ENCODE measurements at places on chromosomes 2 and 18.

- DNase-seq: no peak
These were observed 13.3 kb upstream of the CNRIP1 start for GRCh38 chr2:68333009-68333408.

DNA sequence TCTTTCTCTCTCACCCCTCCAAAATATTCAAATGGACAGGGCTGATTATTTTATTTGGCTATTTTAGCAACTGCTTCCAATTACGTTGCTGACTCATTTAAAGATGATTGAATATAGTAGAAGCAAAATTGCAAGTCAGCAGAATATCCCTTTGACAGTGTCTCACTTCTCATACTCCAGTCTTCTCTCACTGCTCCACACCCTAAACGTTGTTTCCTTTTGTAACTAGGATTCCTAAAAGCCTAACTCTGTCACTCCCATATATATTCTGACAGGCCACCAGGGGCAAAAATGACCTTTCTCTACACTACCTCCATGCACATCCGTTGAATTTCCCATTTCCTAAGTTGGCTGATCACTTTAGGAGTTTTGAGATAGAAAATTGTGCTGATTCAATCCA is 351.1 kb downstream of the RND3 start:
- DNase-seq: no peak

- DNase-seq: no peak
These were observed 63.9 kb upstream of the TANK start for GRCh38 chr2:161096336-161096735.

- no peak for DNase-seq
These were observed 24.3 kb upstream of the STAT1 start for GRCh38 chr2:191038241-191038725.

DNA sequence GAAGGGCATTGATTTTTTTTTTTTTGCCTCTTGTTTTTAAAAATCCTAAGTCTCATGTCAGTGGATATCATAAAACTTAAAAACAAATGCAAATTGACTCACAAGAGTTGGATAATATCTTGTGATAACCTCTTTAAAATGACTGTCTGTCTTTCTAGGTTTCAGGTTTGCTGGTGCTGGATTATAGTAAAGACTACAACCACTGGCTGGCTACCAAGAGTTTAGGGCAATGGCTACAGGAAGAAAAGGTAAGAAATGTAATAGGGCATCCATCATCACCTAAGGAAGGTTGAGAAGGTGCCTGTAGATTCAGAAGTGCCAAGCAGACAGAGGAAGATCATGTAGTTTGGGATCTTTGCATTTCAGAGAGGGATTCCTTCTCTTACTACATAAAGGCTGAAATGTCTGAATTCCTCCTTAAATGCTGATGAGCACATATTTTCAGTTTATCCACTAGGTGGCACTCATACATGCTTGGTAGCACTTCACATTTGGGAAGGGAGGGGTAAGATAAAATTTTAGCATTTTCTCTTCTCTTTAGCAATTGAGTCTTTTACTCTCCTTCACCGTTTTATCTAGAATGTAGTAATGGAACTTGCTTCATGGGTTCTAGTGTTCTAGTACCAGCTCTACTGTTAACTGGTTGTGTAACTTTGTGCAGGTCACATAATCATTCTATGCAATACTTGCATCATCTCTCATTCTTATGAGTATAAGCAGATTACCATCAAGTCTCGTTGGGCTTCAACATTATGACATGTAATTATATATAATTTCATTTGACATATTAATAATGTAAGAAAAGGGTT is 21.1 kb downstream of the CPS1 start:
- DNase-seq: no peak

DNA sequence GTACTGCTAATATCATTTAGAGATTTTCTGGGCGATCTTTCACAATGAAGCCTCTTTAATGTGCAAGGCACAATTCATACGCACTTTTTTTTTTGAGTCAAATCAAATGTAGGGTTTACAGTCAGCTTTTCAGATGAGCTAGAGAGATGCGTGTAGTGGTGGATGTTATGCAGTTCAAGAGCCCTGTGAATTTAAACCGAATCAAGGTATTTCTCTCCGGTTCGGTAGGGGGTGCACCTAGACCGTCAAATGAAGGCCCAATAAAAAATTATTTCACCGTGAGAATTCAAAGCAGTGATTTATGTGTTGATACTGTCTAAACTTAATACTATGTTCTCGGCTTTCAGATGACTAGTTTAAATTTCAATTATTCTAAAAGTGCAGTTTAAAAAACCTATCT is 1.1 kb downstream of the PTH2R start:
- DNase-seq: no peak

GRCh38 chr2:152924219-152924618 is 205.8 kb downstream of the ARL6IP6 start:
- no peak for DNase-seq

GRCh38 chr18:41870817-41871216 is 84.2 kb upstream of the PIK3C3 start:
- DNase-seq: no peak

DNA sequence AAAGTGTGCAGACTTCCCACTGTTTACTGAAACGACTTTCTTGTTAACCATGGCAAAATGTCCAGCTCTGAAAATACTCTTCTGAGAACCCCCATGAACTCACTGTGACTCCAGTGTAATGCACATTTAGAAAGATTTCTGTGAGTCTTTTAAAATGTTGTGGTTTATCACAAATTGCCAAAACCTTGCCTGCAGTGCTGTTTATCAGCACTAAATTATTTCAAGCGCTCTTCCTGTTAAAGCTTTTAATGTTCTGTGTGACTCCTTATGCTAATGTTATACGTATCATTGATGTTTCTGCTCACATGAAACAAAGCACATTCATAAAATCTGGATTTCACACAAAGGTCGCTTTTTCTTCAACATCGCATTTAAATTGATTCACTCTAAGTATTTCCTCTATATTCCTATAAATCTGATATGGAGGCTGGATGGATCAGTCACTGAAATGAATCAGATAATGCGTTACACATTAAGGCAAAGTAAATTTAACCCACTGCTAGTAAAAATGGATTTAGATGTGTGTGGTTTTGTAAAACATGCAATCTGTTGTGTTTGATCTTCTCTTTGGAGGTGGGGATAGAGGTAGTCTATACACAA is 521.2 kb downstream of the NYAP2 start:
- no peak for DNase-seq

GRCh38 chr2:203492965-203493364 is 42.1 kb downstream of the RAPH1 start:
- DNase-seq: no peak

- no peak for DNase-seq
These were observed 13.4 kb upstream of the NMI start for GRCh38 chr2:151302879-151303278.

DNA sequence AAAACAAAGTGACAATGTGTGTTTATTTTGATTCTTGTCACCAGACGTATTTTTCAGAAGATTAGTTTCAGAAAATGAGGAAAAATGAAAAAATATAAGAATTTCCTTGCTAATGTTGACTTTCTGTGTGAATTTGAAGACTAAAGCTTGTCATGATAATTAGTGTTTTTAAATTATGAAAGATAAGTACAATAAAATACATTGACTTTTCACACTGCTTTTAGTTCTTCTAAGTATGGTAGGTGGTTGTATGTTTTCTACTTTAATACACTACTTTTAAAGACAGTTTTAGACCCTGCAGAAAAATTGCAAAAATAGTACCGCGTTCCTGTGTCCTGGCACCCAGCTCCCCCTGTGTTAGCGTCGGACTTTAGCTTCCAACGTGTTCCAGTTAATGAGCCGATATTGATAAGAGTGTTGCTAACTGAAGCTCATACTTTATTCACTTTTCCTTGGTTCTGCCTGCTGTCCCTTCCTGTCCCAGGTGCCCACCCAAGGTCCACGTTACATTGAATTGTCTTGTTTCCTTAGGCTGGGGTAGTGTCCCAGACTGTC is 695 bp downstream of the RBFA start:
- no peak for DNase-seq

DNA sequence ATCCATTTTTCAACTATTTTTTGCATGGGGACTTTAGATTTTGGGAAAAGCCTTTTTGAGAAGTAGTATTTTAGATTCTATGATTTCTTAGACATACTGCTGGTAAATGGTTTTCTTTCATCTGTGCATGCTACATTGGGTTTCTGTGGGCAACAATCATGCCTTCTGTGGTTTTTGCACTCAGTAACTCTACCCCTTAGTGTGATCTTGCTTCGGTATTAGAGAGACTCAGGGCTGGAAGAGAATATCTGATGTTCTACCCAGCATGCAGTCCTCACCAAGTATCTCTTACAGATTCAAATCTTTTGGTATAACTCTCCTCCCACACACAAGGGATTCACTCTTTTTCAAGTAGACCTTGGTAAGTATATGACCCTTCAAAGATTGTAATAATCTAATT is 183.0 kb downstream of the PMAIP1 start:
- no peak for DNase-seq

DNA sequence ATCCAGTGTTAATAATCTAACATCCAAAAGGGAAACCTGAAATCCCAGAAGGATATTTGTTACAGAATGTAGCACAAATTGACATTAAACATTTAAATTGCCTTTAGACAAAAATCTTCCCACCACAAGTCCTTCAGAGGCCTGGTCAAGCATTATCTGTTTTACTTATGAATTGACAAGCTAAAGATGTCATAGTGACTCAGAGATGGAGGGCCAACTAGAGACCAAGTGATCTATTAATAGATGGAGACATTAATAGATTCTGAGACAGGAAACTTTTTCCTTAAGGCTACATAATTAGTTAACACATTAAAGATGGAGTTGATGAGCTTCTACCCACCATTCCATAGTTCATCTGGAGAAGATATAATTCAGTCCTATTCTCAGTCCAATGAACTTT is 526.2 kb downstream of the IRS1 start:
- DNase-seq: no peak

DNA sequence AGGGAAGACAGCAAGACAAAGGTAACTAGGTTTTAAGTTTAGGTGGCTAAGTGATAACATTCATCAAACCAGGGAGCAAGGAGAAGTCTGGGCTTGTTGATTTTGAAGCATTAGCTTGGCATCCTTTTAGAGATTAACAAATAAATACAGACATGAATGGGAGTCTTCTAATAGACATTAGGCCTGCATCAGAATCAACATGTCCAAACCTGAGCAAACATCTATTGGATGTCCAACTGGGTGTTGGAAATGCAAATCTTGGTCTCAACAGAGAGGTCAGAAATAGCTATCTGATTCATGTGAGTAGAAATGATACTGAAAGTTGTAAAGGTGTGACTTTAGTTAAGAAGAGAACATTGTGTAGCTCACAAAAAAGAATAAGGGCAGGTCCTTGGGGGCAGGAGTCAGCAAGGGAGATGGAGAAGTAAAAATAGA is 85.5 kb upstream of the RND3 start:
- DNase-seq: no peak

GRCh38 chr18:64201781-64202180 is 52.9 kb upstream of the LINC00305 start:
- DNase-seq: no peak

GRCh38 chr2:158756331-158756730 is 38.8 kb upstream of the DAPL1 start:
- no peak for DNase-seq

- no peak for DNase-seq
These were observed 80.9 kb upstream of the GALNT5 start for GRCh38 chr2:157176602-157177001.

DNA sequence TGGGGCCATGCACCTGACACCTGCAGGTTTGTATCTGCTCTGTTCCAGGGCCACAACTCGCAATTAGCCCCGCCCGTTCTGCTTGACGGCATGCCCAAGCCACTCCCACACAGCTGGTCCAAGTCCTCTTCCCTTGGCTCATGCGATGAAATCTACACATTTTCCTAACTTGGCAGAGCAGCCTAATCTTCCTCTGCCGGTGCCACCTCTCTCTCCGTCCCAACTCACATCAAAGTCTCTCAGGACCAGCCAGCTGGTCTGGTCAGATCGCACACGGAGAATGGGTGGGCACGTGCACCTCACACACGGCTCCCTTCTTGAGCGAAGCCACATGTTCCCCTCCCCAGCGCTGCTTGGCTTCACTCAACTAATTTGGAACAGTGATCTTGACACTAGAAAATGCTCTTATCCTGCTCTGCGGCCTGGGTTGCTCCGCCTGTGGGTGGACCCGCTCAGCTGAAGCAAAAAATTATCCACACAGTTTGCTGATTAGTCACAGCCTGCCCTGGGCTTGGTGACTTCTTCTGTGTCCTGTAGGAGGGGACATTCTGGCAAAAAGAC is 176.7 kb downstream of the NRP2 start:
- DNase-seq: no peak

- DNase-seq: no peak
These were observed 47.3 kb downstream of the ROCK1 start for GRCh38 chr18:21064347-21064746.

DNA sequence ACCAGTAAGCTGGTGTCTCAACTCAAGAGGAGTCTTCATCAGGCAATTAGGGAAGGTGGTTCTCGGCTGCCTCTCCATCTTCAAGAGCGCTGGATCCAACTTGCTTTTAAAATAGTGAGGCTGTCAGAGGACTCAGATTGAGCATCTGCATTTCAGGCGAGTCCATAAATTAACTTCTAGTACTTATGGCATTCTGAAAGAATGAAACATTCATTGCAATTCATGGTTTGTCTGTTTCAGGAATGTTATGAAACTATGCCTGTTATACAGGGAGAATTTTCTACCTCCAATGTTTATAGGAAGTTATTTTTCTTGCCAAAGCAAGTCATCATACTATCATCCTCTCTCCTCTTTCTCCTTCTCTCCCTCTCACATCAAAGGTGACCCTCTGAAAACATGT is 883.2 kb downstream of the SLC4A3 start:
- no peak for DNase-seq

- DNase-seq: no peak
These were observed 11.2 kb downstream of the CELF4 start for GRCh38 chr18:37554399-37554787.

DNA sequence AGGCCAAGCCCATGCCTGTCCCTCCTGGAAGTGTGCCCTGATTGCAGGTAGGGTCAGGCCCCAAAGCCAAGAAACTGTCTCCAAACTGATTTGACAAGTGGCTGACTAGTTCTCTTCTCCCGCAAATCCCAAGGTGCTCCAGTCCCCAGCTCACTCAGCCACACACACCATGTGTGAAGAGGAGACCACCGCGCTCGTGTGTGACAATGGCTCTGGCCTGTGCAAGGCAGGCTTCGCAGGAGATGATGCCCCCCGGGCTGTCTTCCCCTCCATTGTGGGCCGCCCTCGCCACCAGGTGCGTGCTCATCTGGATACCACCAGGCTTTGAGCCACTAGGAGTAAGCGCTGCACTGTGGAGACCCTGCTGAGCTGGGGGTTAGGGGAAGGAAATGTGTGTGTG is 8.3 kb downstream of the ACTG2 start:
- no peak for DNase-seq
